ENCODE measurements at places on chromosomes 7 and 10.

GRCh38 chr7:37195388-37195787 is 253.3 kb downstream of the ELMO1 start:
- DNase-seq = no peak

DNA sequence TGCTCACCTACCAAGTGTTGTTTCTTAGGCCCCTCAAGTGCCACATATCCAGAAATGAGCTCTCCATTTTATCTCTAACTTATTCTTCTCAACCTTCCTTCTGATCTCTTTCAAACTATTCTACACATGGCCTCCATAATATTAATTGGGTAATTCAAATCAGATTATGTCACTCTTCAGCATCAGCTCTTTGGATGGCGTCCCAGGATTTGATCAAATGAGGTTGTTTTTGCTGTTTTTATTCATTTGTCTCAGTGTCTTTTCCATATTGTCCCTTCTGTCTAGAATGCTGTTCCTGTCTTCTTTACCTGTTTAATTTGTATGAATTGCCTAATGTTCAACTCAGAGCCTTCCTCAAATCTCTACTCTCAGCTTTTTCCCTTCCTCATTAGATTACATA is 234.6 kb upstream of the CXCL12 start:
- no peak for DNase-seq

DNA sequence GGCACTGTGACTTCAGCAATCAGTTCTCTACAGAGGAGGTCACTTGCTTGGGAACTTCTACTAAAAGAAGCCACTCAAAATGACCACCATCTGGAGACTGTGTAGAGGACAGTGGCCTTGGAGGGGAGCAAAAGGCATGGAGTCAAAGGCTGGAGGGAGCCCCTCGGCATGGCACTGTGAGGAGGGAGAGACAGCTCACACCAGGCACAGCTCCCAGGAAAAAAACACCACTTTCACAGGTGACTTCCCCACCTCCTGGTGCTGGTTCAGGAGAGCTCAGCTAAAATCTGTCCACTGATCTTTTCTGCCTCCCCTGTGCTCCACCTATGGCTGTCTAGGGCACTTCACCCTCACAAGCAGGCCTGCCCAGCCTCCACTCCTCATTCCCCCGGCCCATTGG is 649.4 kb upstream of the MGMT start:
- DNase-seq = no peak

DNA sequence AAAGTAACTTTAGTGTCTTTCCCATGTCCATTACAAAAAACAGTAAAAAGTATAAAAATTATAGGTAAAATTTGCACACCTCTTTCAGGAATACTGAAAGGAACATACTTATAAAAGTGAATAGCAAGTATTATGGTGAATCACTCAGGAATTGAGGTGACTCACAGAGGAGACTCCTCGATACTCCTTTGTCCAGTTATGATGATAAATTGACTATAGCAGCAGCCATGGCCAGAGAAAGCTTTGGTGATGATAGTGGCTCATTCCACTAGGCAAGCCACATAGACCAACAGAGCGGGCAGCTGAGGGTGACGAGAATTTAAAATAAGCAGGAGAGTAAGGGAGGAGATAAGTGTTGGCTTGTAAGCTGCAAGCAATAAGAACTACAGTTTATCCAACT is 1231.1 kb upstream of the CELF2 start:
- DNase-seq = no peak

DNA sequence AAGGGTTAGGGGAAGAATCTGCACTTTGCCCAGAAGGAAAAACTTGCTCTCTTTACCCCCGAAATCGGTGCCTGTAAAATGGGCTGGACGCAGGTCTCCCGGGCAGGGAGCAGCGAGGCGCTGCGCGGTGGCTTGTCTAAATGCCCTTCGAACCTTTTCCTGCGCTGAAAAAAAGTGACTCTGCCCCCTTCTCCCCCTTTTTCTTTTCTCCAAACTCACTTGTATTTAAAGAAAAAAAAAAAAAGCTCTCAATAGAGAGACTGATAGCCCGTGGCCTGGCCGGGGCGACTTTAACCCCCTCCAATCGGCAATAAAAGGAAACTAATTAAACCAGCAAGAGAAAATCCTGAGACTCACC is 286 bp downstream of the SP8 start:
- DNase-seq = no peak

- no peak for DNase-seq
Measured at GRCh38 chr7:35454575-35455385, 200.9 kb upstream of the TBX20 start.

- DNase-seq = peak; percentile 50
Measured at GRCh38 chr7:50632561-50633413, 67.6 kb upstream of the DDC start.

DNA sequence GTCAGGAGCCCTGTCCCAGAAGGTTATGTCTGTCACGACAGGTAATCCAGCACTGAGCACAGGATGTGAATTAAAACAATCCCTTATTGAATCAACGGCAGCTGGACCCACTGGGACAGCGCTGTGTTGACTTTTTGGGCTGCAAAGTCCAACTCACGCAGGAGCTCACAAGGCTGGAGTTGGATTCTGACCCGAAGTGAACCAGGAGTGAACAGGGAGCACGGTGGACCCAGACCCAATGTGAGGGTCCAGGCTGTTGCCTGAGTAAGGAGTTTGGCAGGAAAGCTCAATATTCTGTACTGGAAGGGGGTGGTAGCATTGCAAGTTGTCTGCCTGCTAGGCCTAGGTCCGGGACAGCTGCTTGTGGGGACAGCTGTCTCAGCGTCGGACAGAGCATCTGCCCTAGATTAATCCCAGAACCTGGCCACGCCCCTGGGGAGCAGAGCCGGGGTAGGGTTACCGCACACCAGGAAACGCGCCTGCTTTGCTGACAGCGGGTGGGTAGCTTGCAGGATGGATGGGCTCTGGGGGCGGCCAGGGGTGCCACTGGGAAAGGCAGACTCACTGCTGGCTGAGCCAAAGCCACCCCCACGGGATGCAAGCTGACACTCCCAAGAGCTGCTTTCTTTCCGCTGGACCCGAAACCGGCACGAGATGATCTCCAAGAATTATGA is 24.0 kb downstream of the COL26A1 start:
- DNase-seq = no peak

- DNase-seq = no peak
Measured at GRCh38 chr7:44961844-44962482, 16.9 kb downstream of the MYO1G start.

GRCh38 chr10:7258948-7259523 is 151.8 kb downstream of the SFMBT2 start:
- DNase-seq = peak; percentile 56

- no peak for DNase-seq
Measured at GRCh38 chr10:125802131-125802530, 20.9 kb downstream of the UROS start.

DNA sequence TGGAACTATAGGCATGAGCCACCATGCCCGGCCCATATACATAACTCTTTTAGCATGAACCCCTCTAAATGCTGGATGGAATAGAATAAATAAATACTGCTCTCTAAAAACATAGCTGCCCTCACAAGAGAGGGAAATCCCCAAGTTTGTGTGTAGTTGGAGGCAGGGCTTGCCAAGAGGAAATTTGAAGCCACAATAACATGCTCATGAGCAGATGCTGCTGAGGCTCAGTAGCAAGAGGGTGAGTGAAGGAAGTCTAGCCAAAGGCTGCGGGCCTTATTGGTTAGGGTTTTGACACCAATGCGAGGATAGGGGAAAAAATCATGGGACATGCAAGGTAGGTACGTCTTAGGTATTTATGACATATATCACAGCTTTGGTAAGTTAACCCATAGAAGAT is 17.3 kb downstream of the TPK1 start:
- DNase-seq = peak; percentile 28

DNA sequence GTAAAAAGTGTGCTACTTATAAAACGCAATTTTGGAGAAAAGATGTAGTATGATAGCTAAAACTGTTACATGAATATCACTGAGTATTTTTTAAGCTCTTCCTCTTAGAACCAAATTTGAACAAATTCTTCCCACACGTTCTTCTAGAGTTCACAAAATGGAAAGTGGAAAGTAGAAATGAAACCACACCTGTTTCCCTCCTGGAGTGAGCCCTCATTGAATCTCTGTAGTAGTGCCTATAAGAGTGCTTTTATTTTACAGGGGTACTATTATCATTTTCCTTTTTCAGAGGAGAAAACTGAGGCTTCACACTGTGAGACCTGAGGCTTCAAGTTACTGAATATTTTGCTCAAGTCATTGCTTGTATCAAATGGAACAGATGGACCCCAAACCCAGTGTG is 393.0 kb downstream of the NRG3 start:
- DNase-seq = no peak

GRCh38 chr10:118939211-118940007 is 90.1 kb upstream of the NANOS1 start:
- DNase-seq = no peak

GRCh38 chr10:29946953-29947700 is 112.3 kb downstream of the JCAD start:
- DNase-seq = no peak

DNA sequence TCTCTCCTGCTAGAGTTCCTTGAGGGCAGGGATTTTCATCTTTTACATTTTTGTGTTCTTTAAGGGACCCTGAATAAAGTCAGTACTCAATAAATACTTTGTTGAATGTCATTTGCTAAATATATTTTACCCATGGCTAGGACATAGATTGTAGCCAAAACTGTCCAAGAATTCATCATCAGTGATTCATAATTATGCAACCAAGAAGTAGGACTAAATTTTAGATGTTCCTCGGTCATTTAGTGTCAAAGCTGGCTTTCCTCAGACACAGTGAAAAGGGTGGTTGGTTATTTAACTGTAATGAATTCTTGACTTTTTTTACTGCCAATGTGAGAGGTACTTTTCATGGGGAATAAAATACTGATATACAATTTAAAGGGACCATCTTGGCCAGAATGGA is 3.3 kb downstream of the NUDT13 start:
- no peak for DNase-seq

GRCh38 chr7:49322476-49322875 is 398.1 kb downstream of the CDC14C start:
- DNase-seq = no peak

GRCh38 chr7:32283546-32283945 is 206.6 kb downstream of the LSM5 start:
- no peak for DNase-seq
